ENCODE measurements at places on chromosomes 6 and 20. TPM values are rescaled to one million over a fixed set of nuclear protein-coding genes. Genes with fewer than 3 reads are reported as not detected.

The MCHR2 gene
- total RNA-seq = not detected

The ZFP64 gene
- total RNA-seq = 16.2 TPM

The DLK2 gene
- total RNA-seq = 1.4 TPM

The PRPH2 gene
- total RNA-seq = not detected

The SSTR4 gene
- total RNA-seq = not detected

The ZSCAN12 gene
- total RNA-seq = 0.58 TPM

DNA sequence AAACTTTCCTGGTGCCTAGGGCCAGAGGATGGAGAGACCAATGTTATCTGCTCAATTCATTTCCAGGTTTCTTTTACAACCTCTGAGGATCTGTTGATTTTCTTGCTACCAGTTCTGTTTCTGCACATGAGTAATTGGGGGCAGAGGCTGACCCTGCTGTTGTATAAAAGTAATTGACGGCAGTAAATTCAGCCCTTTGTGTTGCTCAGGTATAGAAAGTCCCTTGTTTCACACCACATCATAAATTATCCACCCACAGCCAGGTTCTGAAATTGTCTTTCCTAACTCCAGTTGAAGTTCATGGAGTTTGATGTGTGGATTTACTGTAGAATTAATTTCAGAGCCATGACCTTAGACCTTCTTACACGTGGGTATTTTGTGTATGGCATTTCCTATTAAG, 107.4 kb upstream of the GRIK2 start:
- no peaks in the 10 kb centered on the region for H3K27me3 ChIP-seq
- no peak overlapping the region for H3K27ac ChIP-seq
- no peaks in the 10 kb centered on the region for H3K36me3 ChIP-seq

- H3K4me1 ChIP-seq = no peaks in the 10 kb centered on the region
- peaks cover 2% of the 10 kb centered on the region for H3K36me3 ChIP-seq
- DNase-seq = no peak
- H3K27me3 ChIP-seq = no peaks in the 10 kb centered on the region
- no peak overlapping the region for H3K27ac ChIP-seq
- no peak overlapping the region for H3K4me3 ChIP-seq
These were observed 12.2 kb upstream of the GCLC start for GRCh38 chr6:53556986-53557715.

GRCh38 chr6:30481211-30481964, 7.9 kb upstream of the HLA-E start:
- no peak for DNase-seq
- peak overlapping the region; percentile 64 for H3K4me3 ChIP-seq
- no peak overlapping the region for H3K27ac ChIP-seq

- H3K4me1 ChIP-seq = no peaks in the 10 kb centered on the region
- H3K27ac ChIP-seq = no peak overlapping the region
- no peaks in the 10 kb centered on the region for H3K27me3 ChIP-seq
- no peaks in the 10 kb centered on the region for H3K36me3 ChIP-seq
These were observed 445.8 kb upstream of the ADGRB3 start for GRCh38 chr6:68189217-68189815.

DNA sequence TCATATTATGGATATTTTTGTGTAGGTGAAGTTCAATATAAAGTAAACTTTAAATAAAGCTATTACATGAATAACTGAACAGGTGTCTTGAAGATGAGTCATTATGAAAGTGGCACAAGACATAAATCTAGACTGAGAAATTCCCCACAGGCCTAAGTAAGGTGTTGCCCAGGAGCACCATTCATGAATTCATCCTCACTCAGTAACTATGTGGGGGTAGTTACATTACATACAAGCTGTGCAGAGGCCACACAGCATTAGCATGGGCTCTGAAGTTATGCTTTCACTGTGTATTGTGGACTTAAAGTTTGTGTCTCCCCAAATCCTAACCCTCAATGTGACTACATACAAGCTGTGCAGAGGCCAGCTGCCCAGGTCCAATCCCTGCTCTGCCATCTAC, 65.9 kb downstream of the BCAS1 start:
- H3K36me3 ChIP-seq = no peaks in the 10 kb centered on the region
- H3K27me3 ChIP-seq = peaks cover 49% of the 10 kb centered on the region
- no peak overlapping the region for H3K4me3 ChIP-seq
- H3K4me1 ChIP-seq = no peaks in the 10 kb centered on the region

DNA sequence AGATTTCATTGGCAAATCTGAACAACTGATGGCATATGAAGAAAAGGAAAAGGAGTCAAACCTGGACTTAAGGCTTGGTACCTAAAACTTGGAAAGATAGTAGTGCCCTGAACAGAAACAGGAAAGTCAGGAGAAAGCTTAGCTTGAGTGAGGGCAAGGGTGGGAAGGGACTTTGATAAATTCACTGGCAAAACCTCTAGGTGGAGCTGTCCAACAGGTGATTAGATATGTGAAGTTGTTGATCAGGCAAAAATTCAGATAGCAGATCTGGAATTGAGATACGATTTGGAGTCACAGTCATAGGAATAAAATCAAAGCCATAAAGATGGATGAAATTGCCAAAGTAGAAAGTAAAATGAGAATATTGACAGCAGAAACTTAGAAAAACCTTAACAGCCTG, 16.1 kb upstream of the ZNF292 start:
- no peak overlapping the region for H3K27ac ChIP-seq
- no peaks in the 10 kb centered on the region for H3K4me1 ChIP-seq
- no peak overlapping the region for H3K4me3 ChIP-seq
- H3K36me3 ChIP-seq = no peaks in the 10 kb centered on the region
- peaks cover 12% of the 10 kb centered on the region for H3K27me3 ChIP-seq

- H3K4me3 ChIP-seq = peak overlapping the region; percentile 3
- no peaks in the 10 kb centered on the region for H3K36me3 ChIP-seq
- no peaks in the 10 kb centered on the region for H3K27me3 ChIP-seq
These were observed 13.1 kb downstream of the B4GALT5 start for GRCh38 chr20:49700411-49701185.

DNA sequence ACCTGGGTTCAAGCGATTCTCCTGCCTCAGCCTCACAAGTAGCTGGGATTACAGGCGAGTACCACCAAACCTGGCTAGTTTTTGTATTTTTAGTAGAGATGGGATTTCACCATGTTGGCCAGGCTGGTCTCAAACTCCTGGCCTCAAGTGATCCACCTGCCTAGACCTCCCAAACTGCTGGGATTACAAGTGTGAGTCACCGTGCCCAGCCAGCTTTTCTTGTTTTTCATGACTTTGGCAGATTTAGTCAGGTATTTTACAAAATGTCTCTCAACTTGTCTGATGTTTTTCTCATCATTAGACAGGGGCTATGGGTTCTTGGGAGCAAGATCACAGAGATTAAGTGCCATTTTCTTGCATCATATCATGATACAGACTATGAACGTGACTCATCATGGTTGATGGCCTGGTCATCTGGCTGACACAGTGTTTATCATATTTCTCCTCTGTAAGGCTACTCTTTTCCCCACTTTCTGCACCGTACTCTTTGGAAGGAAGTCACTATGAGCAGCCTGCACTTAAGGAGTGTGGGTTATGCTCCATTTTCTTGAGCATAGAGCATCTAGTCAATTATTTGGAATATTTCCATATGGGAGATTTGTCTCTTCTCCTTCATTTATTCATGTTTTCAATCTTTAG, 67.8 kb downstream of the RNF182 start:
- peak overlapping the region; percentile 64 for H3K27ac ChIP-seq
- DNase-seq = peak; percentile 96
- H3K27me3 ChIP-seq = no peaks in the 10 kb centered on the region
- H3K4me3 ChIP-seq = no peak overlapping the region
- no peaks in the 10 kb centered on the region for H3K36me3 ChIP-seq
- H3K4me1 ChIP-seq = peaks cover 35% of the 10 kb centered on the region

DNA sequence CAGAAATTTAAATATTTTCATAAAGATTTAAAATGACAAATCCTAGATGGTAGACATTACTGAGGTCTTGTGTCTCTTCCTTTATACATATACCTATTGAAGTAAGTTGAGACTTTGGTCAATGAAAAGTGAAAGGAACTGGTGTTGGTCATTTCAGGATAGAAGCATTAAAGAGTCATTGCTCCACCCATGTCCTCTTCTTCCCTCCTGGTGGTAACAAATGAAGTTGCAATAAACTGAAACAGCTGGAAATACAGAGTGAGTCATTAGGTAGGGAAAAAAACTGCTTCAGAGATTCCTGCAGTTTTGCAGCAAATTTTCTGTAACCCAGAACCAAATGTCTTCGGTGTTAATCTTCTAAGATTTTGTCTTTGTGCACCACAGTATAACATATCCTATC, 448.0 kb downstream of the EYS start:
- no peak overlapping the region for H3K27ac ChIP-seq
- no peak overlapping the region for H3K4me3 ChIP-seq
- peak; percentile 42 for DNase-seq
- H3K27me3 ChIP-seq = no peaks in the 10 kb centered on the region
- no peaks in the 10 kb centered on the region for H3K36me3 ChIP-seq

GRCh38 chr20:13913572-13913971, 76.8 kb downstream of the SEL1L2 start:
- no peak overlapping the region for H3K27ac ChIP-seq
- no peak for DNase-seq
- no peaks in the 10 kb centered on the region for H3K36me3 ChIP-seq
- no peaks in the 10 kb centered on the region for H3K4me1 ChIP-seq

DNA sequence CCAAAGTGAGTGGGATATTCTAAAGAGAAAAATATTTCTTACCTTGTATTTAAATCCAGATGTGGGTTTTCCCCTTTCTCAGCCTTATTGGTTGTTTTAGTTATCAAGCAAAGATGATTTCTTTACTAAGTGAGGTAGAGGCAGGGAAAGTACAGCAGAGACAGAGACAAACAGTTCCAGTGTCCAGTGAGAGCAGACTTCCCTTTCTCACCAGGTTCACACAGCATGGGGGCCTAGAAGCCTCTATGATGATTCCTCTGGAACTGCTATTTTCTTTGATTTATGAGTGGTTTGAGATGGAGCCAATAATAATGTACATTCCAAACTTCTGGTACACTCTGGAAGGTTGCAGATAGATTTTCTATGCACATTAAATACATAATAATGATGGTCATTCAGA, 234.0 kb upstream of the MARCKS start:
- H3K27ac ChIP-seq = no peak overlapping the region
- H3K4me1 ChIP-seq = peaks cover 9% of the 10 kb centered on the region
- H3K4me3 ChIP-seq = no peak overlapping the region

DNA sequence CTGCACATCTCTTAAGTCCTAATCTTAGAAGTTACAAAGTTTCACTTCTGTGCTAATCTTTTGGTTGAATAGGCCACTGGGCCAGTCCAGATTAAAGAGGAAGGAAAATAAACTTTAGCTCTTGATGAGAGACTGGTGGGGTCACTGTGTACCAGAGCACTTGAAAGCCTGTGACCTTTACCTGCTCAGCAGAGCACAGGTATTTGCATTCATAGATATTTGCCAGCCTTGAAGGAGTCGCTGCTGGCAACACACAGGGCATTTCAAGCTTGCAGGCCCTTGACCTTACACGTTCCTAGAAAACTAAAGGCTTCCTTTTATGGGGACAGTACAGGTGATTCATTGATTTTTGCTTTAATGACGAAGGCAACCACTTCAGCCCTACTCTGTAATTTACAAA, 108.4 kb upstream of the SLC22A23 start:
- no peaks in the 10 kb centered on the region for H3K4me1 ChIP-seq

DNA sequence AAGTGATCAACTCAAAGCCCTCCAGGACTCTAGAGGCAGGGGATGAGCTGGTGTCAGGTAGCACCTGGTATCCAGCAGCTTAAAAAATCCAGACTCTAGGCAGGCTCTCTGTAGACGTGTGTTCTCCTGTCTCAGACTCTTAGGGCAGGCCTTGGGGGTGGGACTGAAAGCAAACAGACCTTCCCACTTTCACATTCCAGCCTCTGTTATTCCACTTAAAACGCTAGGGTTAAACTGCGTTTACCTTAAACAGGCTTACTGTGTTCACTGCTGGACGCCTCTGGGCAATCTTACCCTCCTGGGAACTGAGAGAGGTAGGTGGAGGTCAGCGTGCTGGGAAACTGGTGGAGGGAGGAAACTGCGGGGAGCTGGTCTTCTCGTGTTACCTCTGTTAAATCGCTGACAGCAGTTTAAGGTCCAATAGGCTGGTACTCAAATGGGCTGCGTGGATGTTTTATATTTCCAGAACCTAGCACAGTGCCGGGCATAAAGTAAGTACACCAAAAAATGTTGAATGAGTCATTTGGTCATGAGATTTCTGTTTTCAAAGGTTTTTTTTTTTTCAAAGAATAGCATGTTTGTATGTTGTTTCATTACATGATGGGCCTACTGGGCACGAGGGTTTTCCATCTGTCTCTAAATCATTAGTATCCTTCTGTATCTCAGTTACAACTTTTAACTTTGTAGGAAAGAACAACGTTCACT, at the start of gene GCNT2:
Gene GCNT2 (plus strand): TSS at position 248 of the 705 bp plus-strand sequence. CDS start 7,561 bp downstream, outside the sequence.
- DNase-seq = peak; percentile 22
- H3K27ac ChIP-seq = peak within 1 kb of the TSS; percentile 1
- H3K4me3 ChIP-seq = no peak within 1 kb of the TSS
- H3K27me3 ChIP-seq = no peaks in the 10 kb centered on the region
- H3K4me1 ChIP-seq = peaks cover 22% of the 10 kb centered on the region

DNA sequence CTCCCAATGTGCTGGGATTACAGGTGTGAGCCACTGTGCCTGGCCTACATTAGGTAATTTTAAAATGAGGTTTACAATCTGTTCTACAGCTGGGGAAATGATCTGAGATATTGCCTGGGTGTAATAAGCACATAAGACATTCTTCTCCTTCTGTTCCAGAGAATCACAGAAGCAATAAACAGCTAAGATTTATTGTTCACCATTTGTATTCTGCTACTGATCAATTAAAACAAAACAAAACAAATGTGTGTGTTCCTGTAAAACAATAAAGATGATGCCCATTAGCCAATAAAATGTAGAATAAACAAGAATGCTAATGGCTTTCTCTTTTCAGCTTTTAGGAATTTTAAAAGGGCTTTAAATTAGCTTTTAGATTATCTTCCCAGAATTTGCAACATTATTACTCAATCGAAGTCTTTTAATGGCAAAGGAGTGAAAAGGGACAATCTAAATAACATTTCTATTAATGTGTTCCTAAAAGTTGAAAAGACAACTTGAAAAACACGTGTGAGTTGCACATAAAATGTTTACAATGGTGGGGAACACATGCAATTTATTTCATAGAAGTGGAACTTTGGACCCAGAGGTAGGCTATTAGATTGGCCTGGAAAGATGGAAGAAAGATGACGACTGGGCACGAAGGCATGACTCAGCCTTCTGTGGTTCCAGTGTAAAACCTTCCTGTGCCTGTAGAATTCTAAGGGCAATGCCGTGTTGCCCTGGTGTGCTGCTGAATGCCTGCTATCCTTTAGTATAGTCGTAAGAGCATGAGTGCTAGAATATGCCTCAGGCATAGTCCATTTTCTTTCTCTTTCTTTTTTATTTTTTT, 29.0 kb upstream of the DEK start:
- peak; percentile 21 for DNase-seq
- H3K27me3 ChIP-seq = no peaks in the 10 kb centered on the region
- no peak overlapping the region for H3K27ac ChIP-seq

DNA sequence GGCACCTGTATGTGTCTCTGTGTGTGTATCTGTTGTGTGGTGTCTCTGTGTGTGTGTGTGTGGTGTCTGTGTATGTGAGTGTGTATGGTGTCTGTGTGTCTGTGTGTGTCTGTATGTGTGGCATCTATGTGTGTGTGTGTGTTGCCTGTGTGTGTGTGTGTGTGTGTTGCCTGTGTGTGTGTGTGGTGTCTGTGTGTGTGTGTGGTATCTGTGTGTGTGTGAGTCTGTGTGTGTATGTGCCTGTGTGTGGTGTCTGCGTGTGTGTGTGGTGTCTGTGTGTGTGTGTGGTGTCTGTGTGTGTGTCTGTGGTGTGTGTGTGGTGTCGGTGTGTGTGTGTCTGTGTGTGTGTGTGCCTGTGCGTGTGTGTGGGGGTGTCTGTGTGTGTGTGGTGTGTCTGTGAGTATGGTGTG, 31.7 kb upstream of the VEGFA start:
- no peaks in the 10 kb centered on the region for H3K36me3 ChIP-seq

GRCh38 chr6:169019111-169019510, 234.5 kb downstream of the THBS2 start:
- no peaks in the 10 kb centered on the region for H3K4me1 ChIP-seq
- no peak overlapping the region for H3K4me3 ChIP-seq
- H3K36me3 ChIP-seq = no peaks in the 10 kb centered on the region
- no peak overlapping the region for H3K27ac ChIP-seq
- DNase-seq = no peak
